ENCODE measurements at places on chromosomes 11 and 22.

DNA sequence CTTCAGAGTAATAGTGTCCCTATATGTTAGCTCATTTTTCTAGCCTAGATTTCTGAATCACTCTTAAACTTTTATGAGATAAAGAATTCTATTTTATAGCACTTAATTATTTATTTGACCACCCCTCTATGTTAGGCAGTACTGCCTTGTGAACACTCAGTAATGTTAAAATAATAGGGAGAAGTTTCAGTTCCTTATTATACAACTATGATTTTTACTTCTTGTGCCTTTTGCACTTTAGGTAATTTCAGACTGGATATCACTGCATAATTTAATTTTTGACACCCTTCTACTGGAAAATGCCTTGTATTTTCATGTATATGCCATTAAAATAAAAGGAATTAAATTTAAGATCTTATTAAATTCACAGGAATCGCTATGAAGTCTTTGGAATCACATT, 3.1 kb downstream of the BCO2 start:
- no peak for DNase-seq

DNA sequence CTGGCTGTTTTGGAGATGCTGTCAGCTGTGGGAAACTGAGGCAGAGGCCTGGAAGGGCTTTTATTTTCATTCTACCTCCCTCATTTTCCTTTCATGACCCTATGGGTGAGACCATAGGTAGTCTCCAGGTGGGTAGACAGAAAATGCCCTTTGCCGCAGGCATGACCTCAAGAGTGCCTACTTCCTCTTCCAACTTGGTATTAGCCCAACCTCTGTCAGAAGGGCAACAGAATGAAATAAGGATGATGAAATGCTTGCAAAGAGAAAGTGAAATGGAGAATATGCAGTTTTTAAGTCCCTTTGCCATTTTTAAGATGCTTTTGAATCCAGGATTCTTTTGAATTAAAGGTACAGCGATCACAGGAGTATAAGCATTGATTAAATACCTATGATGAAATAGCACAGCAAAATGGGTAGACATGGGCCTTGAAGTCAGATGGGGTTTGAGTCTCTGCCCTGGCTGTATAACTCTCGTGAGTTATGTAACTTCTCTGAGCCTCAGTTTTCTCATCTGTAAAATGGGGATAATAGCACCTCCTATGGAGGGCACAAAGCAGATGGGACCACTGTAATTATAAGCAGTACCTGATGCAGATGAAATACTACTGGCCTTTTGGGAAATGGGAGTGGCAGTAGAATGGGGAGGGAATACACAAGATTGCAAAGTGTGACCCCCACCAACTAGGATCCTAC, 3.7 kb downstream of the ASPHD2 start:
- DNase-seq, result no peak

DNA sequence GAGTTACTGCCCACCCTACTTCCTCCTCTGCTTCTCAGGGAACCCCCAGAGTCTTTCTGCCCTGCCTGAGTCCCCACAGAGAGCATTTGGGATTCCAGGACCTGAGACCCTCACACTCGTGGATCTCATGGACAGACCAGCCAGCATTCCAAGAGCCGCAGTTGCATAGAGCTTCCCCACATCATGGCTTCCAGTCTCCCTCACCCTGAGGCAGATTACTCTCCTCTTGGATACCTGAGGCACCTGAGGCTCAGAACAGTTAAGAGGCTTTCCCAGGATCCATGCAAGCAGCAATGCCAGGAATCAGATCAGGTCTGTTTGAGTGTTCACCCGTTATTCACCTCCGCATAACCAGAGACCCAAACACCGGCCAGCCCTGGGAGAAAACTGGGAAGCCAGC, 102.2 kb downstream of the TRIM29 start:
- peak; percentile 15 for DNase-seq

DNA sequence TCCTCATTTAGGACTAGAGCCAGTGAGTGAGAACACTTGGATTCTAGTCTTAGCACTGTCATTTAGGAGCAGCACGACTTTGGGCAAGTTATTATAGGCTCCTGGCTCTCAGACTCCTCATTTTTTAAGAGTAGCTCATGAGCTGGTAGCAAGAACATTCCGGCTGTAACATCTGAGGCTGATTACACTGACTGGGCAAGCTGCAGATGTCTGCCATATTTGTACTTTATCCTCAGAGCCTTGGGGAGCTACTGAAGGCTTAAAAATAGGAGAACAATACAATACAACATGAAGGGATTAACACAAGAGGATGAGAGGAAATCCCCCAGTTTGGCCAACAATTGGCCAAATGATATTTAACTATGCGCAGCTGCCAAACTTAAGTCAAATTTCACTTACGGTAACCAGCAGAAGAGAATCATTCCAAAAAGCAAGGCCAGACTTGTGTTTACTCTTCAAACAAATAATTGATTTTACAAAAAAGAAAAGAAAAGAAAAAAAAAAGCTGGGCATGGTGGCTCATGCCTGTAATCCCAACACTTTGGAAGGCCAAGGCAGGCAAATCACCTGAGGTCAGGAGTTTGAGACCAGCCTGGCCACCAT, 113.1 kb upstream of the ARHGAP42 start:
- DNase-seq, result no peak

- DNase-seq, result no peak
Observed at GRCh38 chr11:109971184-109971523, 122.0 kb upstream of the ZC3H12C start.

Measured in activated CD8-positive, alpha-beta memory T cell treated with anti-CD3 and anti-CD28 coated beads, Interleukin-2, amount 50 U/mL, for 48 hours (primary cell).